ENCODE measurements at places on chromosomes 6 and 20.

DNA sequence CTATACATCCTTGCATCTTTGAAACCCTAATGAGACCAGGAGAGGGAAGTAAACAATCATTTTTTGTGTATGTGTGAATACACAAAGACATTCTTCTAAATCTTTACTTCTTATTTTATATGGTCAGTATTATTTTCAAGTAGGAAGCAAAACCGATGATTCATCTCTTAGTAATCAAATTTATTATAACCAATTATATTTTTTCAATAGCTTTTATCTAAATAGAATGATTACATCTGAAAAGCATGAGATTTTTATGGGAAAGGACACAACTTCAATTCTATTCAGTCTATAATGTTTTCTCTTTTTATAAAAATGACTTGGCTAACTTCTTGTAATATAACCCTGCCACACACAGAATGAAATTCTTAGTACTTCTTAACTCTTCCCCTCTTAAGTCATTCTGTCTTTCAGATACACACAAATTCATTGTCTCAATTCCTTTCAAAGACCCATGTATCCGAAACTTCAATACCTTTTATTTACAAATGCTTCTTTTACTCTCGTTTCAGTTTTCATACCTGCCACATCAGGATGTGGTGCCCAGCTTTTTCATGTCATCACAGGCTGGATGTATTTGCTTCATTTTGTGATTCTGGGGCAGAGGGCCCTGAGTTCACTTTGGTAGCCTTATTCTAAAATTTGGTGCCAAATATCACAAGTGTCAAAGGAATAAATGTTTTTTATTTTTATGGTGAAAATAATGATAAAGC lies 227.0 kb downstream of the PHF3 start:
- DNase-seq = no peak

- no peak for DNase-seq
Measured at GRCh38 chr20:23362392-23363256, 642 bp downstream of the GZF1 start.

DNA sequence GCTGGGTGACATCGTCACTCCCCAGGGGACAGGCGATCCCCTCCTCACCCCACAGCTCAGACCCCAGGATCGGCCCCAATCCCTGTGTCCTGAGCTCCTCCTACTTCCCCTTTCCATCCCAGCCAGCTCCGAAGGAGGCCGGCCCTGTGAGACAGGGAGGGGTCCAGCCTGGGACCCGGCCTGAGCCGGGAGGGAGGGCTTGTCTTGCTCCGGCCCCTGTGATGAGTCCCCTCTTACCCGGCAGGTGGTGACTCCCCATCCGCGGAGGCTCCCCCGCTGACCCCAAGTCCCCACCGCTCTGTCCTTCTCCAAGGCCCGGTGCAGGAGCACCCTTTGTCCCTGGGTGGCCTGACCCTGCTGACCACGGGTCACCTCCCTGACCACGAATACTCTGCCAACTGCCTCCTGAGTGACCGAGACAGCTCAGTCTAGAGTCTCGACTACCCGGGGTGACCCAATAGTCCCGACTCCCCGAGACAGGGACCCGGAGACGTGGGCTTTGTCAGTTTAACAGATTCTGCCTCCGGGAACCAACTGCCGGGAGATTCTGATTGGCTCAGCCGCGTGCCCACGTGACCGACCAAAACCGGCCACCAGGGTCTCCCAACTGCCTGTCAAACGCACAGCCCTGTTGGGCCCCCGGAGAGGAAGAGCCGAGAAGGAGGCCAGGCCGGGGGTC lies 187.4 kb upstream of the PROKR2 start:
- DNase-seq = no peak

DNA sequence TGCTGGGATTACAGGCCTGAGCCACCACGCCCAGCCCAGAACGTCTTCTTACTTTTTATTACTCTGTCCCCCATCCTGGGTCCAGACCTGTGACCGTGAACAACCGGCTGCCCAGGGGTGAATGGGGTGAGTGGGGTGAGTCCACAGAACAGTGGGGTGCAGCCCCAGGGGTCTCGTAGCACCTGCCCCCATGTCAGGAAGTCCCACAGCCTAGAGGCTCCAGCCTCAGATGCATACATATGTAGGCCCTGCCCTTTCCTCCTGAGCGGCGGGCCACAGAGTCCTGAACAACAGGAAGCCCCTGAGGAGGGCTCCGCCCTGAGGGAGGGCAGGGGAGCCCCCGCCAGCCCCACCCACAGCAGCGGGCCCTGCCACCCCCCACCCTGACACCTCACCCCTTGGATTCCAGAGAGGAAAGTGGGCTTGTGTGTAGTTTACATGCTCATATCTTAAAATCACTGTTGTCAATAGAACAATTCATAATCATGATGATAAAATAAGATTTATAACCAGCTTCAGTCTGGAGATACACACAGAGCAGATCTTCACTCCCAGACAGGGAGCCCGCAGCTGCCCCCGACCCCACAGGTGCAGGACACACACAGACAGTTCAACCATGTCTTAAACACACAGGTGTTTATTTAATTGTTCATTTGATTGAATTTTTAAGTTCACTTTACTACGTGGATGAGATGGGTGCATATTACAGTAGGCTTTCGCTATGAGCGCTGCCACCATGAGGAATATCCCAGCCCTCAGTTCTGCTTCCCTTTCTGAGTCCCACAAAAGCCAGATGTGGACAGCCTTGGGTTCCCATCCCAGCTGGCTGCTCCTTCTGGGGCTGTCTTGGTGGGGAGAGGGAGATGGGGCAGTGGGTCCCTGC lies 12.4 kb upstream of the GMEB2 start:
- no peak for DNase-seq

DNA sequence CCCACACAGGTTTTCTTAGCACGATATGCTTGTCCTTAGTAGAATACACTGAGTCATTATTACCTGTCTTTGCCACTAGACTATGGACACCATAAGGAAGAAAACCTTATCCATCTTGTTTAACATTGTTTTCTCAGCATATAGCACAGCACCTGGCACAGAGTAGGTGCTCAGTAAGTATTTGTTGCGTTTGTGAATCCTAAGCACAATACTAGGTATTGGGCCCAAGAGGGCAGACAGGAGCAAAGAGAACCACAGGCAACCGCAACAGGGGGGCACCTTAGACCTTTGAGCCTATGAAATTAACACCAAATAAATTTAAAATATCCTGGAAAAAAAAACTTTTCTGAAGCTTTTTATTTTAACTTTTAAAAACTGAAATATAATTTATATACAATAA lies 3.7 kb upstream of the NCOA6 start:
- no peak for DNase-seq

- DNase-seq = no peak
Measured at GRCh38 chr6:139376017-139376330, 1.5 kb upstream of the CITED2 start.

GRCh38 chr6:11025921-11026635 lies 18.0 kb downstream of the ELOVL2 start:
- DNase-seq = no peak

GRCh38 chr6:90454836-90455427 lies 131.9 kb downstream of the MAP3K7 start:
- DNase-seq = no peak

DNA sequence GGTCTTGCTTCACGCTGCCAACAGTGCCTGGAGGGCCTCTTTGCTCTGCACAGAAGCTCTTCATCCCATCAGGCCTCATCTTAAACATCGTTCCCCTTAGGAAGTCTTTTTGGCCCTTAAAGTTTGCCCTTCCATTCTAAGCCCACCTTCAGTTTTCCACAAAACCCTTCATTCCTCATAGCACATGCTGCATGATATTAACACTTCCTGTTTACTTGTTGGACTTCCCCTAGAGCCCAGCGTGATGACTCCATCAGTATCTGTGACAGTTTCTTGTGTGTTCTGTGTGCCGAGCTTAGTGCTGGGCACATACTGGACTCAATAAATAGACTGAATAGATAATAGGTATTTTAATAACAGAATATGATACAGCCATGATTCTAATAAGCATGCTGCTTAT lies 2.2 kb downstream of the NT5DC1 start:
- DNase-seq = no peak

GRCh38 chr6:104527311-104527710 lies 332.4 kb downstream of the HACE1 start:
- DNase-seq = no peak

- peak; percentile 47 for DNase-seq
Measured at GRCh38 chr20:35200267-35200666, 26.2 kb upstream of the MMP24 start.

GRCh38 chr6:135008072-135008940 lies 46.3 kb downstream of the HBS1L start:
- no peak for DNase-seq

DNA sequence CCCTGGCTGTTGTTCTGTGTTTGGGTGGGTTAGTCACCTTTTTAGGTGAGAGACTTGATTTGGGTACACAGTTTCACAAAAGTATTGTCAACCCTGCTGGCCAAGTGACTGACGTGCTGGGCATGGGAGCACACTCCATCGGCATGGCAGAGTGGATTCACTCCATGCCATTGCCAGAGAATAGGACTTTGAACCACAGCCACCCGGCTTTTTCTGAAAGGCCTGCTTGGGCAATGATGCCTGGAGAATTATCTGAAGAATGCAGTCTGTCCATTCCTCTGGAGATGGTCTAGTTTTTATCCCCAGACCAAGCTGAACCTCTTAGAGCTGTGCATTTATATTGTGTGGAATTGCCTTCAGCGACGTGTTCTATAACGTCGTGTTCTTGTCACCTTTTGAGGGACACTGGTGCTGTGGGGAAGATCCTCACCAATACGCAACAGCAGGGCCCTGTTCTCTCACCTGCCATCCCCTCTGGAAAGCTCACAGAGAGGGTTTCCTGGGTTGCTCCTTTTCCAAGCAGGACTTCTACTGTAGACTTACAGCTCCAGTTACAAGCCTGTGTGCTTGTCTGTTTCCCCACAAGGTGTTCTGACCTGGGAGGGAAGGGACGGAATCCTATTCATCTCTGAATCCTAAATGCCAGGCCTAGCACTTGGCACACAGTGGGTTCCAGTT lies 183.4 kb upstream of the AKAP12 start:
- DNase-seq = no peak

- DNase-seq = no peak
Measured at GRCh38 chr6:146598772-146599405, at the start of gene ADGB. TSS of gene ADGB (plus strand) at chr6:146598972. CDS start at chr6:146599041, 69 bp downstream.

DNA sequence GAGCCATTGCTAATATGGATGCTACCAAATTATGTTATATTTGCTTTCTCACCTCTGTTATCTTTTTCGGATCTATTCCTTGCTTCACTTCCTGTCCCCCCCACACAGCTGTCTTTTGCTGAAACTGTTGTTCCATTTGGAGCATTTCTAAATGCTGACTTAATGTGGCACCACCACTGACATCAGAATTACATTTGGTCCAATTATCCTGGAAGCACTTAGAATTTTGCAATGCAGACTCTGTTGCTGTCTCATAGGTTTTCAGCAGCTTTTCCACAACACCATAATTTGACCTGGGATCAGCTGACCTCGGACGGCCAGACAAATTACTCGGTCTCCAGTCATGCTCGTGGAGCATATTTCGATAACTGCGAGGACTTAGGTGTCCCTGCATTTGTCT lies 12.8 kb downstream of the KIAA0408 start:
- no peak for DNase-seq

DNA sequence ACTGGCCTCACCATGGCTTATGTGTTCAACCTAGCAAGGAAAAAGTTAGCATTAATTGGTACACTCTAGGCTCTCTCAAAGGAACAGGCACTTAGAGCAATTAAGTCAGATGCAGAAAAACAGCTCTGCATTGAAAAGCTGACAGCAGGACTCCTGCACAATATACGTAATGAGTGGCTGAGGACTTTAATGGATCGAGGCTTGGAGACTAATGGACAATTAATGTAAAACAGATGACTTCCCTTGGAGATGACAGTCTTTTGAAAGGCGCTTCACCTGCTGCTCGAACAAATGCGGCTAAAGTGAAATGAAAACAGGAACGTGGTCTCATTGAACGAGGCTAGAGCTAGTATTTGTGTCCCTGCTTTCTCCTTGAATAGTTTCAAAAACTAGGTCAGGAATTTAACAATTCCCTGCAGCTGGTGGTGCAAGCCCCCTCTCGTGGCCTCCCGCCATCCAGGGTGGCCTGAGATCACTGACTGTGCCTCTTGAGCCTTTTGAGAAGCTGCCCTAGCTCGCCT lies 137.1 kb downstream of the ELOVL4 start:
- DNase-seq = no peak

GRCh38 chr6:51199105-51199552 lies 380.5 kb downstream of the TFAP2B start:
- no peak for DNase-seq

DNA sequence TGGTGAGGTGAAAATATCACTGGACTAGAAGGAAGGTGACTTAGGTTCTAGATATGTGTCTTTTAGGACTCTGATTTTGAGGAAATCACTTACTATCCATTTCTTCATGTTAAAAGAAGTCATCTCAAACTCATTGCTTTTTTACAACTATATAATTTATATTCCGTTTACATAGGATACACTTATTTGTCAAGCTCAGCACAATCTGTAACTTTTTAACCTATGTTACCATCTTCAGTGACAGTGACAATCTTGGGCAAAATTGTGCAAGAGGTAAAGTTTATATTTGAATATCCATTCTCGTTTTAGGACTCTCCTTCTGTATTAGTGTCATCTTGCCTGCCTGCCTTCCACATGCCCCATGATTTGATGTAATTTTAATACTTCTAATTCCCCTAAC lies 74.0 kb upstream of the FAM83B start:
- no peak for DNase-seq

DNA sequence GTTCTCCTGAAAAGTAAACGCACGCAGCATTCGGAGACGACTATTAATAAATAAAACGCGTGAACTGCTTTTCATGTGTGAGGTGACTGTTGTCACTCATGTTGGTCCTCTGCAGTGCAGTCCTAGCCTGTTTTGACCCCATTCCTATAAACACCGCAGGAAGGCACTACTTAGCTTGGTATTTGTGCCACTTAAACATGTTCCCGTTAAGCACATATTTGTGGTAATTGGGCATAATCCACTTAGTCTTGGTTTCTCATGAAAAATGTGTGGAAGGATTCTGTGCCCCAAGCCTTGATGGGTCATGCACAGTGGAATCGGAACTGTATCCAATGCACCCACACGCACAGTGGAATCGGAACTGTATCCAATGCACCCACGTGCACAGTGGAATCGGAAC lies 313.9 kb downstream of the THBS2 start:
- DNase-seq = no peak

GRCh38 chr20:57310821-57311514 lies 18.6 kb upstream of the SPO11 start:
- no peak for DNase-seq

GRCh38 chr20:57570920-57571319 lies 10.0 kb downstream of the PCK1 start:
- DNase-seq = no peak

DNA sequence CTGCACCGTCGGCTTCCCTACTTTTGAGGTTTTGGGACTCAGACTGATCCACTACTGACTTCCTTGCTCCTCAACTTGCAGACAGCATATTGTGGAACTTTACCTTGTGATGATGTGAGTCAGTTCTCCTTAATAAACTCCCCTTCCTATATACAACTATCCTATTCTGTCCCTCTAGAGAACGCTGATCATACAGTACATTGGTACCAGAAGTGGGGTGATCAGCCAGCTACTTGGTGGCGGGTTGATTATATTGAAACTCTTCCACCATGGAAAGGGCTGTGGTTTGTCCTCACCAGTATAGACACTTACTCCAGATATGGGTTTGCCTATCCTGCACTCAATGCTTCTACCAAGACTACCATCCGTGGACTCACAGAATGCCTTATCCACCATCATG lies 7.6 kb upstream of the TAF4 start:
- DNase-seq = no peak

- no peak for DNase-seq
Measured at GRCh38 chr20:63359164-63359934, 1.8 kb downstream of the CHRNA4 start.

GRCh38 chr6:135179920-135180541 lies 1.1 kb upstream of the MYB start:
- no peak for DNase-seq

GRCh38 chr20:4569092-4569491 lies 152.6 kb upstream of the PRND start:
- no peak for DNase-seq

All from epithelial cell of proximal tubule (primary cell).